ENCODE measurements at places on chromosomes 2 and 18. TPM values are rescaled to one million over a fixed set of nuclear protein-coding genes. Genes with fewer than 3 reads are reported as not detected.

CRACDL gene
- 4.5 TPM for total RNA-seq

UGT1A1 gene
- total RNA-seq: not detected

SERPINB12 gene
- not detected for total RNA-seq

PID1 gene
- 59.7 TPM for total RNA-seq

RNF152 gene
- total RNA-seq: 5.3 TPM

TMEM247 gene
- total RNA-seq: not detected

CPLX4 gene
- total RNA-seq: not detected

EPB41L3 gene
- 39.6 TPM for total RNA-seq

SP140L gene
- total RNA-seq: 7.6 TPM

MC5R gene
- not detected for total RNA-seq

HOXD9 gene
- total RNA-seq: 2.2 TPM

TRIB2 gene
- 46.2 TPM for total RNA-seq

ZNF516 gene
- total RNA-seq: 44.9 TPM

IL36G gene
- not detected for total RNA-seq

ACMSD gene
- total RNA-seq: not detected

CNGA3 gene
- total RNA-seq: 8.0 TPM

HRH4 gene
- total RNA-seq: not detected

GKN2 gene
- not detected for total RNA-seq

CROCC2 gene
- not detected for total RNA-seq

VWC2L gene
- not detected for total RNA-seq

B3GNT7 gene
- 7.0 TPM for total RNA-seq

CAPN14 gene
- not detected for total RNA-seq

ANKRD62 gene
- total RNA-seq: not detected

SCN9A gene
- total RNA-seq: 4.0 TPM

ST8SIA5 gene
- total RNA-seq: 0.26 TPM

RNF25 gene
- total RNA-seq: 16.6 TPM

PRSS56 gene
- total RNA-seq: not detected

SGO2 gene
- 1.8 TPM for total RNA-seq

CD8B2 gene
- total RNA-seq: not detected

PAIP2B gene
- total RNA-seq: 11.9 TPM

SH3BP4 gene
- total RNA-seq: 63.1 TPM

GALR1 gene
- total RNA-seq: 0.06 TPM

GAL3ST2 gene
- total RNA-seq: not detected

BMP10 gene
- total RNA-seq: not detected
